ENCODE measurements at places on chromosomes 4 and X.

DNA sequence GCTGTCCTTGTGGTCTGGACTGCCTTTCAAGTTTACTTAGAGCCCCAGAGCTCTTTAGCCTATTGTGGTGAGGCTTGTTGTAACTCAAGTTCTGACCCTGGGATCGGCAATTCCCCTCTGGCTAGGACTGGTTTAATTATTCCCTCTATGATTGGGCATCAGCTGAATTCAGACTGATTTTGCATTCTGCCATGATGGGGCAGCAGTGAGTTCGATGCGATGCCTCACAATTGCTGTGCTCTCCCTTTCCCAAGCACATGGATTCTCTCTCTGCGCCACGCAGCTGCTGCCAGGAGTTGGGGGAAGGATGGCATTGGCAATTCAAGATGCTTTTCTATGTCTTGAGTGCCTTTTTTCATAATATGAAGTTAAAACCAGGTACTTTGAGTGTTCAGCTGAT lies 327.8 kb upstream of the CXorf51B start:
- no peak for DNase-seq

DNA sequence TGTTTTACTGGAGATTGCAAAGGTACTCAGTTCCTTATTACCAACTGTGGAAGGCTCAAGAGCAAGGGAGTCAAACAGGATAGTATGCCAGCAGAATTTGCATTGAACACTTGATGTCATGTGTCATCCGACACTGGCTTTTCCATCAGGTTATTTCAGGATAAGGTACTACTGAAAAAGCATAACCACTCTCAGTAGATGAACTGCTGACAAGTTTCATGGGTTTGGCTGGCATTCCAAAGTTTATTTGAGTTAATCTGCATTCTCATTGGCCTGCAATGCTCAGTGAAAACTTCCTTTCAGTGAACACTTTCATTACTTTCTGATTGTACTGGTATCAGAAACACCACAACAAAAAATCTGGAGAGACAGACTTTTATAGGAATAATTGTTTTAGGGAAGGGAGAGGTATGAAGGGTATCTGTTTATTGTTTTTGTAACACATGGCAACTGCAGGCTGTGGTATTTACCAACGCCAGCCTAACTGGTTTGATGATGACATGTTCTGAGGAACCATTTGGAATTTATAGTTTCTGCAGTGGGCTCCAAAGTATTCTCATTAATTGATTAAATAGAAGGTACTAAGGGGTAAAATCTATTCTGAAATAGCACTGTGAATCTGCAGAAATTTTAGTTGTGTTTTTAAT lies 345.7 kb upstream of the NR3C2 start:
- DNase-seq, result no peak

DNA sequence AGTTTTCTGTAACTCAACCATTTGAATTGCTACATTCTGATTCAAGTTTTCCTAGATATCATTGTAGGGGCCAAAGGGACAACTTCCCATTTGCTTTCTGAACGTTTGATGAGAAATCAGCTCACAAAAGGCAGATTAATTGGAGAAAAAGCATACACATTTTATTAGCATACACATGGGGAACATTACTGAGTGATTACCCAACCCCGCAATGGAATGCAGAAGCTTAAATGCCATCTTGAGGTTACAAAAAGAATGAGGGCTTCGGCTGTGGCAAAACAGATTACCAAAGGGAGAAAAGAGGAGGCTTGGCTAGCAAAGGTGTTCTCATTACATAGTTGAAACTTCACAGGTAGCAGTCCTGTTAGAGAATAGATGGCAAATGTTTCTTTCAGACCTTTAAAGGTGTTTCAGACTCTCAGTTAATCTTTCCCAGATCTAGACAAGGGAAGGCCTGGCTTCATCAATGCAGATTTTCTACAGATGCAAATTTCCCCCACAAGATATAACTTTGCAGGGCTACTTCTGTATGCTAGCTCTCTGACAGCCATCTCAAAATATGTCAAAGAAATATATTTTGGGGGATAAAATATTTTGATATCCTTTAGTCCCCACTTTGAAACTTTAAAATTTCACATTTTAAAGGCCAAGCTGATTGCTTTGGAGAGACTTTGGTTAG lies 26.5 kb upstream of the HERC6 start:
- no peak for DNase-seq

DNA sequence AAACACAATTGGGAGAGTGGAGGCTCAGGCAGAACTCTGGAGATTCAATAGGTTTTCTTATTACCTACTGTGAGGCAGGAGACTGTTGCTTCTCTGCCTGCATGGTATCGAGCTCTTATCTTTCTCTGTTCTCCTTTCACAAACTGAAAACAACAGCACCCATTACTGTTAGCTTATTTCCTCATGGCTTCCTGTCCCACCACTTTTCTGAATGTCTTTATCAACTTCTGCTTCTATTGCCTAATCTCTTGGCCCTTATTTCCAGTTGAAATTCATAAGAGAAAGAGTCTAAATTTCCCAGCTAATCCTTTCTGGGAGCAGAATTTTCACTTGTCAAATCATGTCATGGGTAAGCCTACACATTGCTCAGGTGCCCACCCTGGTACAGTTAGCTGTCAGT lies 46.8 kb upstream of the NDST3 start:
- no peak for DNase-seq

DNA sequence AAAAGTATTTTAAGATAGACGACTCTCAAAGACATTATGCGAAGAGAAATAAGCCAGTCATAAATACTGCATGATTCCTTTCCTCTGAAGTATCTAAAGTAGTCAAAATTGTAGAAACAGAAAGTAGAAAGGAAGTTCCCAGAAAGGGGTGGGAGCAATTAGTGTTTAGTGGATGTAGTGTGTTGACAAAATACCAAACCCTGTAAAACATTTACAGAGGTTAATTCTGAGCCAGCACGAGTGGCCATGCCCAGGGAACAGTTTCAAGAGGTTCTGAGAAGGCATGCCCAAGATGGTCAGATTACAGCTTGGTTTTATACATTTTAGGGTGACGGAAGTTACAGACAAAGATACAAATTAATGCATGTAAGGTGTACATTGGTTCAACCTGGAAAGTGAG lies 34.4 kb upstream of the SLC25A4 start:
- DNase-seq, result no peak

- DNase-seq, result peak; percentile 35
These were observed 13.8 kb downstream of the FHDC1 start for GRCh38 chr4:152949930-152950329.

DNA sequence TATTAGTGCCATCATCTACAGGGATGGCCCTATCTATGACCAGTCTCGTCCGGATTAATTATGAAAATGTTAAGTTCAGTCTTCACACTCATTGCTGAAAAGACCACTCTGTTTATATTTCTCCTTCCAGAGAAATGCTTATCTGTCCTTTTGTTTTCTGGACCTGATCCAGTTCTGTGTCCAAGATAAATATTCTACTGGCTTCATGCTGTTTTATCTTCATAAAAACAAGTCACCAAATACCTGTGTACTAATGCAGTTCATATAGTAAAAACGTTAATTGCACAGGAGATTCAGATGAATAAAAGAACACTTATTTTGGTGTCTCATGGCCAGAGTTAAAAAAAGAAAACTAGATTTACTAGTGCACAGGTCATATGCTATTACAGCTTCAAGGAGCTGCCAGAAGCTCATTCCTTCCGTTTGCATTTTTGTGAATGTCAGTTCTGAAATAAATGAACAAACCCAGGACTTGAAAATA lies 17.3 kb downstream of the FNIP2 start:
- DNase-seq, result no peak

GRCh38 chrX:132022967-132023895 lies at the start of gene STK26:
TSS of gene STK26 (plus strand) at chrX:132023302. CDS start at chrX:132023618, 316 bp downstream.
- peak; percentile 74 for DNase-seq

Data from WTC11 (cell line).